Chondrocyte (in vitro differentiated cells): ENCODE measurements at places on chromosomes 1 and 21. TPM values are rescaled to one million over a fixed set of nuclear protein-coding genes. Genes with fewer than 3 reads are reported as not detected.

The HRNR gene
- total RNA-seq, result not detected in 3 replicates

The LENEP gene
- total RNA-seq, result 0.72 to 0.85 TPM in 2 of 3 replicates, not detected in the other

The FLG gene
- total RNA-seq, result not detected in 3 replicates

The ARHGEF10L gene
- total RNA-seq, result 27.3 to 40.6 TPM (median 40.0 TPM) in 3 replicates

The MTF2 gene
- 17.7 to 22.4 TPM (median 20.0 TPM) in 3 replicates for total RNA-seq

The KIF17 gene
- total RNA-seq, result 0.51 to 1.3 TPM (median 0.95 TPM) in 3 replicates

The ZFP69 gene
- 4.5 to 4.9 TPM (median 4.5 TPM) in 3 replicates for total RNA-seq

The LINGO4 gene
- total RNA-seq, result not detected in 3 replicates

The CD101 gene
- total RNA-seq, result 0.79 to 1.4 TPM (median 1.0 TPM) in 3 replicates

The GJB3 gene
- total RNA-seq, result not detected in 3 replicates

The KRTAP11-1 gene
- total RNA-seq, result not detected in 3 replicates

The CD48 gene
- total RNA-seq, result not detected in 3 replicates

The PLEKHO1 gene
- total RNA-seq, result 40.7 to 55.4 TPM (median 52.5 TPM) in 3 replicates

DNA sequence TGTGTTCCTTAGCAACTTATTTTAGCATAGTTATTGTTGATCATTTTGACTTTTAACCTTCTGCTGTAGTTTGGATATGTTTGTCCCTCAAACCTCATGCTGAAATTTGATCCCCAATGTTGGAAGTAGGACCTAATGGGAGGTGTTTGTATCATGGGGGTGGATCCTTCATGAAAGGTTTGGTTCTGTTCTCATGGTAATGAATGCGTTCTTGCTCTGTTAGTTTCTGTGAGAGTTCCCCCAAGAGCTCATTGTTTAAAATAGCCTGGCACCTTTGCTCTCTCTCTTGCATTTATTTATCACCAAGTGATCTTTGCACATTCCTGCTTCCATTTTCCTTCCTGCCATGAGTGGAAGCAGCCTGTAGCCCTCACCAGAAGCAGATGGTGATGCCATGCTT is 372.1 kb upstream of the VAMP3 start:
- no peak for DNase-seq

DNA sequence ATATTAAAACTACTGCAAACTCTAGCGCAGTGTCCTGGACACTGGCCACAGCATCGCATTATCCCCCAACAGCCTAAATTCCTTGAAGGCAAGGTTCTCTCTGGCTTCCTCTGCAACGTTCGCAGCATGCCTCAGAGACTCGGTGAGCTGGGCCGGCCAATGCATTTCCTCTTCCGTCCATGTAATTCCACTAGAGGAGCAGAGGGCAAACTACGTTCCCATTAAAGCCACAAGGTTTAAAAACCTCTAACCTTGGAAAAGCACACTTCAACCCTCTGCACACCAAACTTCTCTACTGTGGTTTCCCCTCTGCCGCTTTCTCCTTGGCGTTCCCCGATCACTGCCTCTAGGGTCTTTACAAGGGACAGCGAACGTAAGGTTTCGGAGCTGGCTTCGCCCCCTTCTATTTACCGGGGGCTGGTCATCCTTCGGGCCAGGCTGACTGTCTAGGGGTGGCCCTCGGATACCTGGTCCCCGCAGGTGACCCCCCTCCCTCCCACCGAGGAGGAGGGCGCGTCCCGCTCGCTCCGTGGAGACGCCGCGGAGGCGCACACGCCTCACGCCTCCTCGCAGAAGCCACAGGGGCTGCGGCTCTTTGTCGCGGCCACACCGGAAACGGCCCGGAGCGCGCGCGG is 456 bp upstream of the SMYD2 start:
- no peak for DNase-seq

DNA sequence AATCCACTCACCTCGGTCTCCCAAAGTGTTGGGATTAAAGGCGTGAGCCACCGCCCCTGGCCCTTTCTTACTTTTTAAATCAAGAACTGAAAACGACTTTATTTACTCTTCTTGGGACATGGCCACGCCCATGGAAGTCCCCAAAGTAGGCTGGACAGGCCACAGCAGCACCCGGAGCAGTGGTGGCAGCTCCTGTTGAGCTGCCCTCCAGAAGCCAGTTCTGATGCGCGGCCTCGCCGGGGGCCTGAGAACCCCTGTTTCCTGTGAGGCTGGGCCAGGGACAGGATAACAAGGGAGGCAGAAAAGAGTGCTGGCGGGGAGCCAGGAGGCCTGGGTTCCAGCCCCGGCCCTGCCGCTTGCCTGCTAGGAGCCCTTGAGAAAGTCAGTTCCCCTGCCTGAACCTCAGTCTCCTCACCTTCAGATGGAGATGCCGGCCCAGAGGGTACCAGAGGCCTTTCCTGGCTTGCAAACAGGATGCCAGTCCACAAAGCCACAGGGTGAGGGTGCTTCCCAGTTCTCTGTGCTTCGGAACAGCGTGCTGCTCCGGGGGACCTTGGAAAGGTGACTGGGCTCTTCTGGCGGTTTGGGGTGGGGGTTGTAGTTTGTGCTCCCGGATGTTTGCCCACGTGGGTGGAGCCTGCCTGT is 59.4 kb downstream of the RUNX3 start:
- DNase-seq, result no peak

GRCh38 chr1:234608911-234609690 is 877 bp downstream of the IRF2BP2 start:
- peak; percentile 95 for DNase-seq

DNA sequence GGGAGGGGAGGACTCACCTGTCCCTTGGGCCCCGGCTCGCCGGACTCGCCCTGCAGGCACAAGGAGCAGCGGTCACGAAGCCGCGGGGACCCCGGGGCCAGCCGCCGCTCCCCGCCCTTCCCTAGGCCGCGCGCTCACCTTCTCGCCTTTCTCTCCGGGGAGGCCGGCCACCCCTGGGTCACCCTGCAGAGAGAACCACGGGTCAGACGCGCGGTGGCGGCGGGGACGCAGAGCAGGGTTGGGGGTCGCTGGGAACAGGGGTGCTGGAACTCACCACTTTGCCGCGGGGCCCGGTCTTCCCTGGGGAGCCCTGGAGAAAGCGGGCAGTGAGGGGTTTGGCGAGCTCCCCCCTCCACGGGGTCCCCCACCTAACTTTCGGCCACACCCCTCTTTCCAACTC is 13.3 kb downstream of the COL9A2 start:
- DNase-seq, result no peak

- DNase-seq, result no peak
Measured at GRCh38 chr1:174297351-174297750, 138.0 kb downstream of the RABGAP1L start.

- no peak for DNase-seq
Measured at GRCh38 chr1:203799971-203800370, 4.5 kb downstream of the ZBED6 start.

GRCh38 chr21:44454747-44455523 is at the start of gene LRRC3:
Gene LRRC3, plus strand, starts transcription at chr21:44455510. Its CDS starts 1,135 bp downstream, at chr21:44456645.
- no peak for DNase-seq

DNA sequence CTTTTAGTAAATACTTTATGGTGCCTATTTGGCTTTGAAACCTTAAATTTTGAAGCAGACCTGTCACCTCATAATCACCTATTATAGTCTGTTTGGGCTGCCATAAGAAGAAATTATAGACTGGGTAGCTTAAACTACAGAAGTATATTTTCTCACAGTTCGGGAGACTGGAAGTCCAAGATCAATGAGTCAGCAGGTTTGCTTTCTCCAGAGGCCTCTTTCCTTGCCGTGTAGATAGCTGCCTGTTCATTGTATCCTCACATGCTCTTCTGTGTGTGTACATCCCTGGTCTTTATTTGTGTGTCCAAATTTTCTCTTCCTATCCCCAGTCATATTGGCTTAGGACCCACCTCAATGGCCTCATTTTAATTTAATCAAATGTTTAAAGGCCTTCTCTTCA is 518.2 kb downstream of the ADGRL2 start:
- no peak for DNase-seq

DNA sequence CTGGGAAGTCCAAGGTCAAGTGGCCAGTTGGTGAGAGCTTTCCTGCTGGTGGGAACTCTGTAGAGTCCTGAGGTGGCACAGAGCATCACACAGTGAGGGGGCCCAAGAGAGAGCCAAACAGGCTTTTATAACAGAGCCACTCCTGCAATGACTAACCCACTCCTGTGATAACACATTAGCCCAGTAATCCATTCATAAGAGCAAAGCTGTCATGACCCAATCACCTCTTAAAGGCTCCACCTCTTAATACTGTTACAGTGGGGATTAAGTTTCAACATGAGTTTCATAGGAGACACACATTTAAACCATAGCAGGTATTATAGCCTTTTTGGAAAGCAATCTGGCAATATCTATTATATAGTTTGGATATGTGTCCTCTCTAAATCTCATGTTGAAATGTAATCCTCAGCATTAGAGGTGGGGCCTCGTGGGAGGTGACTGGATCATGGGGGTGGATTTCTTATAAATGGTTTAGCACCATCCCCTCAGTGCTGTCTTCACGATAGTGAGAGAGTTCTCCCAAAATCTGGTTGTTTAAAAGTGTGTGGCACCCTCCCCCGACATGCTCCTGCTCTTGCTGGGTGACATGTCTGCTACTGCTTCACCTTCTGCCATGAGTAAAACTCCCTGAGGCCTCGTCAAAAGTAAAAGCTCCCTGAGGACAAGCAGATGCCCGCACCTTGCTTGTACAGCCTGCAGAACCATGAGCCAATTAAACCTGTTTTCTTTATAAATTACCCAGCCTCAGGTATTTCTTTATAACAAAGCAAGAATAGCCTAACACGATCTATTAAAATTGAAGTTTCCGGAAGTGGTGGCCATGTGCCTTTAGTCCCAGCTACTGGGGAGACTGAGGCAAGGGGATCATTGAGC is 64.5 kb downstream of the CD58 start:
- DNase-seq, result no peak

DNA sequence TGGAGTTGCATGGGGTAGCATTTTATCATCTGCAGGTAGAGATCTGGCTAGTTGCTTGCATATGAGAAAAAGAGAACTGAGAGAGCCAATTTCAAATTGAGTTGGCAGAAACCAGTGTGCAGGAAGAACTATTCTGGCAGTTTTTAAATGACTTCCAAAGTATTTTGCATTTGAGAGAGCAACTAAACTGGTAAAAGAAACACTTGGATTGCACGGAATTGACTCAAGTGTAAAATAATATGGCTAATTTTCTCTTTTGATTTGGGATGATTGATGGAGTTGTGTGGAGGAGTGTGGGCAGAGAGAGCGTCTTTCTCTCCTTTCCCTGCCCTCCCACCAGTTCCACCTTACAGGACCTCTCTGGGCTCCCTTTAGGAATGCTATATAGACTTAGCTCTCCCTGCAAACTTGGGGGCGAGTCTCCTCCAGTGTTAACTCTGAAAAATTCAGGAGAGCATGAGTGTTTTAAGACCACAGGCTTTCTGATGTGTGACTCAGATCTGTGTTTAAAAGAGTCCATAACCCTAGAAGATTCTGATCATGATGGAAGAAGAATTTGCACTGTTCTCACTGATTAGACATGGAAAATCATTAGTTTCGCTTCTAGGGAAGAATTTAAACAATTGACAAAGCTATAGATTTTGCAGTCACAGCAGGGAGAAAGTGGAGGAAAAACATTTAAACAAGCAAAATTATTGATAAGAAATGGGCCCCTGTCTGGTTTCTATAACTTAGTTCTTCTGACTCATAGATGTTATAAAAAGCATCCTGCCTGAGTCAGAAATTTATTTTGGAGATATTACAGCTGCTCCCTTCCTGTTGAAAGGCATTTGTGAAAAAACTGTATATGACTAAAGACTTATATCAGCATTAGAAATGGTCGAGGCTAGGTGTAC is 24.9 kb upstream of the CTBS start:
- DNase-seq, result no peak

DNA sequence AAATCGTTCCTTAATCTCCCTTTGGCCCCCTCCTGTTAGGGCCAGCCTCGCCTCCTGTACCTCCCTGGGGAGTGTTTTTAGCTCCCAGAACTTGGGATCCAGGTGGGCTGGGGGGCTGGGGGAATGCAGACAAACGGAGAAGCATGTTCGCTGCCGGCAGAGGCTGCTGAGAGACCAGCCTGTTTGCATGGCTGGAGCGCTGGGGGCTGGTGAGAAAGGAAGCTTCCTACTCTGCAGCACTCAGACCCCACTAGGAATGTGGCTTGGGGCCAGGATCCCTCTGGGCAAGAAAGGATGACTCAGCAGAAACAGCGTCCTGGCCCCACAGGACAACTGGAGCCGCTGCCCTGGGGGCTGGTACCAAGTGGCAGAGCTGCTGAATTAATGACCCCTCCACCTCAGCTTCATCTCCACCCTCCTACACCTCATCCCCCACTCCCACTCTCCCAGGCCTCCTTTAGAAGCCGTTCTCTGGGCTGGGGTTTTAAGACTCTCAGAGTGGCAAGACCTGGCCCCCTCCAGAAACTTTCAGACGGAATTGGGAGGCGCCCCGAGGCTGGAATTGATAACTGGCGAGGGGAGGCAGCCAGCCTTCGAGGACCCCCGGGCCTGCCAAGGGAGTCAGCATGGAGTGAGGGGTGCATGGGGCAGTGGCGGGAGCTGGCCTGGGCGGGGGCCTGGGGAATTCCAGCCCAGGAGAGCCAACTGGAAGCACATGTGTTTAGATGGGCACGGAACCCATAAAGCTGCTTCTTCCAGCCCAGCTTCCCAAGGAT is 28.5 kb upstream of the EPS8L3 start:
- DNase-seq, result peak; percentile 96

DNA sequence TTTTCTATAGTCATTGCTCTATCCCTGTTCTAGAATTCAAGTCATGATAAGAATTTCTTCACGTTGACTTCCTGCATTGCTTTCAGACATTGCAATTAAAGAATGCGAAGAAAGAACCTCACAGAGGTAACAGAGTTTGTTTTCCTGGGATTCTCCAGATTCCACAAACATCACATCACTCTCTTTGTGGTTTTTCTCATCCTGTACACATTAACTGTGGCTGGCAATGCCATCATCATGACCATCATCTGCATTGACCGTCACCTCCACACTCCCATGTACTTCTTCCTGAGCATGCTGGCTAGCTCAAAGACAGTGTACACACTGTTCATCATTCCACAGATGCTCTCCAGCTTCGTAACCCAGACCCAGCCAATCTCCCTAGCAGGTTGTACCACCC is 10.6 kb downstream of the APCS start:
- no peak for DNase-seq

- DNase-seq, result no peak
Measured at GRCh38 chr1:38134294-38134755, 87.7 kb upstream of the POU3F1 start.

DNA sequence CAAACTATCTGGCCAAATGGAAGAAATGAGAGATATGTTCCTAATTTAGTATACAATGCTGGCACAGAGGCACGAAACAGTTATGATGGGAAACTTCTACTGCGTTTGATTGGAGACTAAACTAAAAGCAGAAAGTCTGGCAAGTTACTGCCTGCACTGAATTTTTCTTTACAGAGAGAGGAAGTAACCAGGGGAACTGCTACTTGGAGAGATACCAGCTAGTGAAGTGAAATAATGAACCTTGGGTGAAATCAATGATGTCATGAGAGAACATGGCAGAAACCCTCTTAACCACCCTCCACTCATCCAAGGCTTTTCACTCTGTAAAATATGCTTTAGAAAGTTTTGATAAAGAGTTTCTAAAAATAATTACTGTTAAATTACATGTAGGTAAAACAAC is 29.3 kb downstream of the NIBAN1 start:
- DNase-seq, result no peak
